Activated T-helper 1 cell treated with anti-CD3 and anti-CD28 coated beads, Interleukin-2, amount 50 U/mL, for 16 hours (primary cell): ENCODE measurements at places on chromosomes 1 and 21.

DNA sequence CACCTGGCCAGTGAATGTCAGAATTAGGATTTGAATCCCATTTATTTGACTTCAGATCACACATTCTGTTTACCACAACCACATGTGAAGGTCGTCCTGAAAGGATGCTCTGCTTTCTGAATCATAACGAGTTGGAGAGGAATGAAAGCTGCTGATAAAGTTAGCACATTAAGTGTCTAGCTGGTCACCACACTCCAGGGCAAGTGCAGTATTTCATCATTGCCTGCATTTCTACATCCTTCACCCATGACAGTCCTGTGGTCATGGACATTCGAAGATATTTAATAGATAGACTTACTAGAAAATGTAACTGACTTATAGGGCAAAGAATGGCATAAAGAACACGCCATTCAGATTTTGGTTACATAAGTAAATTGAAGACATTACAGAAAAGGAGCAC is 52.7 kb upstream of the ST6GALNAC3 start:
- DNase-seq: no peak

DNA sequence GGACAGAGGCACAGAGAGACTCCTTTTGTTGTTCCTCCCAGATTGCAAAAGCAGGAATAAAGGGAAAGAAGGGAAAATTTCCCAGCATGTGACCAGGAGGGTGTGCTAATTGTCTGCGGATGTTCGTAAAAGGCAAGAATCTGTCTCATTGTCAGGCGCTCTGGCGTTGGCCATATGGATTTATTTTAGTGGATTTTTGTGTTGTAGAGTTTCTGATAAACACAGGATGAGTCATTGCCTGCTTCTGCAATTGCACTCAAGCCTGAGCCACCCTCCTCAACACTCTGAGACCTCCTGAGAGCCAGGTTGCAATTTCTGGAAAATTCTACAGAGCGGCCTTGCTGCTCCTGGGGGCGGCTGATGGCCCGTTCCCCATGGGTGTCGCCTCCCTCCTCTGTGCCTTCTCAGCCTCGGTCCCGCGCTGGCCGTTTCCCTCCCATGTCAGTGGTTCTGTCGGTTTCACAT is 227.7 kb downstream of the KAZN start:
- DNase-seq: no peak

- DNase-seq: no peak
Measured at GRCh38 chr1:176193663-176194062, 13.4 kb downstream of the COP1 start.

GRCh38 chr1:214101246-214101645 is 113.5 kb downstream of the PROX1 start:
- no peak for DNase-seq

DNA sequence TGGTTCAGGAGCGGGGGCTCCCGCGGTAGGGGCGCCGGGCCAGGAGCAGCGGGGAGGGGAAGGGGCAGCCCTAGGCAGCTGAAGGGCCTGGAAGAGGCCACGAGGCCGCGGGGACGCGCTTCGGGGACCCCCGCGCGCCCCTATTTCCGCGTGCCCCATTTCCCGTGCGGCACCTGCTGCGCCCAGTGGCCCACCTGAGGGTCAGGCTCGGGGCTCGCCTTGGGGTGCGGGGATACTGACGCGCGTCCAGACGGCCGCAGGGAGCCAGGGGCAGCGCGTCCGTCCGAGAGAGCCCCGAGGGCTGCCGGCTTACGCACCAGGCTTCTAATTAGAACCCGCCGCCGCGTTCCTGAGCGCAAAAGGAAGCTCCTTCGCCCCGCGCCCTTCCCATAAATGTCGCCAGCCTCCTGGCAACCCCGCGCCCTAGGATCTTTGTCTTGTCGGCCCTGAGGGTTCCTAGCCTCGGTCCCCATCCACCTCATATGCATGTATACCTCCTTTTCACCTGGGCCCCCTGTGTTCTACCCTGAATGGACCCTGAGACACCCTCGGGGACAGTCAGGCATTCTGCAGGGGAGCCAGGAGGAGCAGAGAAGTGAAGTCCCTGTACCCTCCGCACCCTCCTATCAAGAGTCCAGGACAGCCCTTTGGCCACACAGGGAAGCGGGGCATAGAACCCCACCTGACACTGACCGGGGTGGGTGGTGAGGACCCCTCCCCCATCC is 1.8 kb downstream of the WNT3A start:
- no peak for DNase-seq

DNA sequence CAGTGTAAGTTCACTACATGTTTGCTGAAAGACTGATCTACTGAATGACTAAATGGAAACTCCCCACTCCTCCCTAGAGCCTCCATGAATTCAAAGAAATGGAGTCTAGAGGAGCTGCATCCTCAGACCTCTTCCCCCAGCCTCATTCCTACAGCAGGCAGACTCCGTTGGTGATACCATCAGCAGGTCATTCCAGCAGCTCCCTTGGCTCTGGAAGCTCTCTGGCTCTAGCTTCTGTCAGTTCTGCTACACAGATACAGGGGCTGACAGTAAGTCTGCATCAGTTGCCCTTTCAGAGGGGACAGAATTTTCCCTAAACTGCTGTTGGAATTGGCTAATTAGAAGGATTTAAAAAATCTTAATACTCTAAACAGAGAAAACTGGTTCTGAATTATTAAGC is 31.7 kb upstream of the DMRTA2 start:
- no peak for DNase-seq

DNA sequence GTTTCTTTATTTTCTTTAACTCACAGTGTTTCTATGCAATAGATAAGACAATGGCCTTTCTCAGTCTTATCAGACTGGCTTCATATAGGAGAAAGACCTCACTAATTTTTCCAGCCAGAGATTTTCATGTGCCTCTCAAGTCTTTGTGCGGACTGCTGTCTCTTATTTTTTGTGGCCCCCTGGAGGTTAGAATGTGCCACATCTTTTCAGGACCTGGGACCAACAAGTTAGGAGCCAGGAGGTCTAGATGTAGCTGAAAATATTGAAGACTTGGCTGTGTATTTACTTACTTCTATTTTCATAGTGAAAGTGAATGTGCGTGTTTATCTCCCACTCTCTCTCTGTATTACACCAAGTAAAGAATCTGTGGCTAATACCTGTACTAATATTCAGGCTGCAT is 42.1 kb upstream of the CFHR3 start:
- no peak for DNase-seq

- DNase-seq: no peak
Measured at GRCh38 chr21:14384453-14384852, 1.5 kb upstream of the HSPA13 start.
